SK-N-DZ (cell line): ENCODE measurements at places on chromosomes 7 and 10.

GRCh38 chr10:119893074-119893473 is 544 bp downstream of the SEC23IP start:
- no peak for DNase-seq

GRCh38 chr10:17238445-17239291 is 10.6 kb downstream of the VIM start:
- DNase-seq: no peak

GRCh38 chr7:75010036-75010435 is 45.5 kb downstream of the CASTOR2 start:
- DNase-seq: no peak

GRCh38 chr7:99126921-99127553 is 16.9 kb downstream of the SMURF1 start:
- DNase-seq: no peak

GRCh38 chr10:31146491-31147209 is 115.0 kb upstream of the ZNF438 start:
- no peak for DNase-seq

- no peak for DNase-seq
Observed at GRCh38 chr7:116534790-116535189, 10.0 kb downstream of the CAV1 start.

GRCh38 chr7:141156407-141156806 is 82.5 kb downstream of the TMEM178B start:
- no peak for DNase-seq

- DNase-seq: no peak
Observed at GRCh38 chr7:66119245-66119850, 4.7 kb downstream of the CRCP start.

DNA sequence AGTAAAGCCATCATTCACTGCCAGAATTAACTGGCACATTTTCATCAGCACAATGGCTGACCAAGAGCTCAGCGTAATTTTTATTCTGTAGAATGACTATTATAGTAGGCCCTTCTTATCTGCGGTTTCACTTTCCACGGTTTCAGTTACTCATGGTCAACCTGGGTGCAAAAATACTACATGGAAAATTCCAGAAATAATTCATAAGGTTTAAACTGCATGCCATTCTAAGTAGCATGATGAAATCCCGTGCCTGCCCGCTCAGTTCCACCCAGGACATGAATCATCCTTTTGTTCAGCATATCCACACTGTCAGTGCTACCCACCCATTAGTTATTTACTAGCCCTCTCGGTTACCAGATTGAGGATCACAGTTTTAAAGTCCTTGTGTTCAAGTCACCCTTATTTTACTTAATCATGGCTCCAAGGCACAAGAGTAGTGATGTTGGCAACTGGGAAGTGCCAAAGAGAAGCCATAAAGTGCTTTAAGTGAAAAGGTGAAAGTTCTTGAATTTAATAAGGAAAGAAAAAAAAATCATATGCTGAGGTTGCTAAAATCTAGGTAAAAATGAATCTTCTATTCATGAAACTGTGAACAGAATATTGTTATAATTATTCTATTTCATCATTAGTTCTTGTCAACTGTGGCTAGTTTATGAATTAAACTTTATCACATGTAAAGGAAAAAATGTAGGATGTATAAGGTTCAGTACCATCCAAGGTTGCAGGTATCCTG is 204.9 kb downstream of the DOCK4 start:
- no peak for DNase-seq

DNA sequence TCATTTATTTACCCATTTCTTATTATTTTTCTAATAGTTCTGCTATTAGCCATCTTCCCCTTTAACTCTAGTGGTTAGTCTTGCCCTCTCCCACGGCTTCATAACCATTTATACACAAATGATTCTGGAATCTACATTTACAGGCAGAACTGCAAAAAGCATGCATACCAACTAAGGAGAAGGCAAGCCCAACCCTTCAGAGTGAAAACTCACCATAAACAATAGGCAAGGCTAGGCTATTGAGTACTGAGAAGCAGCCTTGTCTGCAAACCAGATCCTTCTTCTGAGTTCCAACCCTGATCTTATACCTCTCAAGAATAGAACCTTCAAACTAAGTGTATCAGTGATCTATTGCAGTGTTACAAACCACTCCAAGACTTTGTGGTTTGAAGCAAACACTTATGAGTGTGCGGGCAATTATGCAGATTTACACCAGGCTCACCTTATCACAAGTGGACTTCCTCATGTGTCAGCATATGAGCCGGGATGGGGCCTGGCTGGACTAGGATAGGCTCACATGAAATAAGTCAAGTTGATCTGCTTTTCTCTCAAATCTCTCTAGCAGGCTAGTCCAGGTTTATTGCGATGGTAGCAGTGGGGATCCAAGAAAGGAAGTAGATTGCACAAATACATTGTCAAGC is 896.9 kb upstream of the PHF14 start:
- no peak for DNase-seq

- DNase-seq: no peak
Observed at GRCh38 chr10:70174058-70174741, 3.9 kb upstream of the SAR1A start.

- no peak for DNase-seq
Observed at GRCh38 chr10:110608087-110608486, 36.0 kb upstream of the RBM20 start.

DNA sequence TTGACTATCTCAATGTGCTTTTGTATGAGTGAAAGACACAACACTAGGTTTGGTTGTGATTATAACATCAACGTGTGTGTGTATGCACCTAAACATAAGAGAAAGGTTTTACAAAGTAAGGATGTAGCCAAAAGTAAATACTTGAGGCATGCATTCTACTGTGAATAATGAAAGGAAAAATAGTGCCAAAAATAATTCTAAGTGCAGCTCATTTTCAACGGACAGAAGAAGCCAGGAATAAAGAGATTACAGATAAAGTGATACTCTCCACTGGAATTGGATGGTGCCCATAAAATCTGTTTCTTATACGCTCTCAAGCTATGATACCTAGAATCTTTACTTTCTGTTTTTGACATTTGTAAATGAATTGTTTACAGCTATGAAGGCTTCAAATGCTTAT is 135.0 kb upstream of the TMEM72 start:
- no peak for DNase-seq

DNA sequence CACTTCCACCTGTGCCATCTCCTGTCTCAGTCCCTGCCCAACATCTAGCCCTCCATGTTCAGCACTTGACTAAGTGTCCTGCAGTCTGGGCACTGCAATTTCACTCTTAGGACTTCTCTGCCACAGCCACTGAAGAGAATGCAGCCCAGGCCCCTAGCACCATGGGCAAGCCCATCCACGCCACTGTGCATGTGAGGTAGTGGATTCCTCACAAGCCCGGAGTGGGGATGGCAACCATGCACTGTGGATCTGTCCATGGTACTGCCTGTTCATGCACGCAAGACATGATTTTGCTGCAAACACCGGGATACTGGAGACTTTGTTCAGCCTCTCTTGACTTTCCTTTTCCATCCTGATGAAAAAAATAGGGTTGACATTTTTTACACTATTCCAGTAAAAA is 12.3 kb downstream of the DDC start:
- DNase-seq: no peak

GRCh38 chr10:119653209-119653608 is 2.0 kb downstream of the BAG3 start:
- no peak for DNase-seq

DNA sequence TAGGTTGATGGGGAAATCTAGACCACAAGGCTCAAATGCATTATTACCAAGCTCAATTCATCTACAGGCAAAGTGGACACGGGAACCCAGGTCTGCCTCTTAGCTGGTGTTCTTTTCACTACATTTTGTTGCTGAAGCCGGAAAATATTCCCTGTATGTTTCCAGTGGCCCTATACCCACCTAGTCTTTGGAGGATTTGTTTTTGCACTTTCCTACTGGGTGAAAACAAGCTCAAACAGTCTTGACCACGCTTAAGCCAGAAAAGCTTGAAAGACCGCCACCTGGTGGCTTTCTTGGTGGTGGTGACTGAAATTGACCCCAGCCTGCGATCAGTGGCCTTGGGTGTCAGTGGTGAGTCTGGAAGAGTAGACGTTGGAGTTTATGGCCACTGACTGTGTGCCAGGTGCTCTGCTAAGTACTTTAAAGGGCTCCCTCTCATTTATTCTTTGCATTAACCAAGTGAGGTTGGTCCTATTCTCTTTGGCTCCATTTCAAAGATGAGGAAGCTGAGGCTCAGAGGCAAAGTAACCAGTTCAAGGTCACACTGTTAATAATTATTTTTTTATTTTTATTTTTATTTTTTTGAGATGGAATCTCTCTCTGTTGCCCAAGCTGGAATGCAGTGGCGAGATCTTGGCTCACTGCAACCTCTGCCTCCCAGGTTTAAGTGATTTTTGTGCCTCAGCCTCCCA is 11.1 kb upstream of the CRTAC1 start:
- DNase-seq: peak; percentile 74

DNA sequence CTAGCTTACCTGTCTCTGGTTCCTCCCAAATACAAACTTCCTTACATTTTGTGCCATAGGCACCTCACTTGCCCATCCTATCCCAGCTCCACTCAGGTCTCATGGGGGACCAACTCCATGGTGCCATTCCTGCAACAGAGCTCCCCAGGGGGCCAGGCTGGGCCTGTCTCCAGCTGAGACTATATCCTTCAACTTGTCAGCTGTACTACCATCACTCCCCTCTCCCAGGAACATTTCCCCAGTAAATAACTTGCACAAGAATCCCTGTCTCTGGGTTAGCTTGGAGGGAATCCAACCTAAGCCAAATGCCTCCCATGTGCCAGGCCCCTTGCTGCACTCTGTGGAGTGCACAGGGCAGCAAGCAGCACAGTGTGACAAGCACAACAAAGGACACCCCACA is 33.2 kb downstream of the FRMPD2 start:
- DNase-seq: no peak

GRCh38 chr10:30176182-30176581 is 116.8 kb upstream of the JCAD start:
- no peak for DNase-seq

GRCh38 chr7:89826121-89826520 is 328.1 kb upstream of the STEAP1 start:
- DNase-seq: no peak

- no peak for DNase-seq
Observed at GRCh38 chr7:16849296-16850148, 32.3 kb downstream of the AGR3 start.

- peak; percentile 3 for DNase-seq
Observed at GRCh38 chr7:87474533-87475358, 734 bp downstream of the ABCB4 start.

- DNase-seq: peak; percentile 50
Observed at GRCh38 chr7:80699045-80699638, 60.7 kb downstream of the CD36 start.

DNA sequence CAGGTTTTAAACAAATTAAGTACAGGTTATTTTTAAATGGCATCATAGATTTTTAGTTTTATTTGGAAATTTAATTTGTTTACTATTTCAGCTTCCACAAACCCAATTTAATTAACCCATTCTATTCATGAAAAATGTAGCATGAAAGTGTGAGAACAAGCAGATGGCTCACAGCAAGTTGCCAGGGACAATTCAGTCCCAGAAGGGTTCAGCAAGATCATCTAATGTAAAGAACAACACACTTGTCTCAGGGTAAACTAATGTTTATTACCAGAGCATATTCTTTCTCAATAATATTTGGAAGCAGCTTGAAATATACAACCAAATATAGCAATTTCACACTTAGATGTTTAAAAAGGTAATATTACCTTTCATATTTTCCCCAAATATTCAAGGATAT is 166.9 kb upstream of the SLC13A1 start:
- peak; percentile 5 for DNase-seq

GRCh38 chr7:107827501-107827900 is 24.5 kb upstream of the SLC26A3 start:
- DNase-seq: no peak

GRCh38 chr7:134045716-134046115 is 81.4 kb upstream of the LRGUK start:
- no peak for DNase-seq

- no peak for DNase-seq
Observed at GRCh38 chr10:75089634-75090033, 21.8 kb upstream of the SAMD8 start.

- DNase-seq: no peak
Observed at GRCh38 chr7:157793973-157794745, 457.4 kb downstream of the DNAJB6 start.

GRCh38 chr7:123352973-123353372 is 153.2 kb upstream of the SLC13A1 start:
- no peak for DNase-seq

- no peak for DNase-seq
Observed at GRCh38 chr7:117383046-117383445, 44.2 kb downstream of the ASZ1 start.
